Spleen (tissue), 13 donors: ENCODE measurements at places on chromosomes 16 and 17. TPM values are rescaled to one million over a fixed set of nuclear protein-coding genes. Genes with fewer than 3 reads are reported as not detected.

PLA2G10 gene
- total RNA-seq, result not detected

RPH3AL gene
- total RNA-seq, result 58.6 TPM

CMTM1 gene
- total RNA-seq, result 15.8 TPM

SP6 gene
- 3.0 TPM for total RNA-seq

- H3K4me3 ChIP-seq, result no peak overlapping the region
- H3K27ac ChIP-seq, result no peak overlapping the region
- no peak for DNase-seq
- no peaks in the 10 kb centered on the region for H3K27me3 ChIP-seq
- peaks cover 4% of the 10 kb centered on the region for H3K36me3 ChIP-seq
- H3K4me1 ChIP-seq, result peaks cover 3% of the 10 kb centered on the region
These were observed 8.3 kb downstream of the ADPRM start for GRCh38 chr17:10705727-10706126.

DNA sequence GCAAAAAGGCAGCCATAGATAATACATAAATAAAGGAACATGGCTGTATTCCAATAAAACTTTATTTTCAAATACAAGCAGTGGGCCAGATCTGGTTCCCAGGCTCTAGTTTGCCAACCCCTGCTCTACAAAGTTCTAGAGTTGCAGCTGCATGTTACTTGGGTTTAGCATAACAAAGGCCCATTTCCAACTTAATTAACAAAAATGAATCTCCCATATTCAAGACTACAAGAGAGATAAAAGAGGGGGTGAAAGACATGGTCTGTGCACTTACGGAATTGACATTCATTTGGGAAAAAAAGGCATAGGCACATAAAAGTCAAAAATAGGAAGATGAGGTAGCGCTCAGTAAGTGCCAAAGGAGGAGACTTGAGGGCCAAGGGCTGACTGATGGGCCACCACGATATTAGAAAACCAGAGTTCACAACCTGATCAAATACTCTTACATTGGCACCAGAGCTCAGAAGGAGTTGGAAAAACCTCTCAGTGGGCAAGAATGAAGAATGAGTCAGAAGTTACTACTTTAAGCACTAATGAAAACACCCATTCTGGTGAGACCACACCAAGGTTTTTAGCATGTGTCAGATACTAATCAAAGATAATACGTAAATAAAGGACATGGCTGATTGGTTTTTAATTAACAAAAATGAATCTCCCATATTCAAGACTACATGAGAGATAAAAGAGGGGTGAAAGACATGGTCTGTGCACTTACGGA, 164.0 kb downstream of the VPS53 start:
- H3K27ac ChIP-seq, result no peak overlapping the region
- no peaks in the 10 kb centered on the region for H3K27me3 ChIP-seq
- DNase-seq, result no peak
- H3K36me3 ChIP-seq, result no peaks in the 10 kb centered on the region
- H3K4me1 ChIP-seq, result no peaks in the 10 kb centered on the region
- H3K4me3 ChIP-seq, result no peak overlapping the region

- no peak for DNase-seq
- no peaks in the 10 kb centered on the region for H3K27me3 ChIP-seq
- H3K36me3 ChIP-seq, result no peaks in the 10 kb centered on the region
- H3K4me1 ChIP-seq, result peaks cover 14% of the 10 kb centered on the region
These were observed 18.5 kb upstream of the CCL23 start for GRCh38 chr17:36036235-36036634.

GRCh38 chr16:62657116-62657515, 620.9 kb upstream of the CDH8 start:
- H3K27me3 ChIP-seq, result no peaks in the 10 kb centered on the region
- H3K36me3 ChIP-seq, result no peaks in the 10 kb centered on the region
- H3K4me3 ChIP-seq, result no peak overlapping the region
- DNase-seq, result no peak
- no peak overlapping the region for H3K27ac ChIP-seq
- no peaks in the 10 kb centered on the region for H3K4me1 ChIP-seq

DNA sequence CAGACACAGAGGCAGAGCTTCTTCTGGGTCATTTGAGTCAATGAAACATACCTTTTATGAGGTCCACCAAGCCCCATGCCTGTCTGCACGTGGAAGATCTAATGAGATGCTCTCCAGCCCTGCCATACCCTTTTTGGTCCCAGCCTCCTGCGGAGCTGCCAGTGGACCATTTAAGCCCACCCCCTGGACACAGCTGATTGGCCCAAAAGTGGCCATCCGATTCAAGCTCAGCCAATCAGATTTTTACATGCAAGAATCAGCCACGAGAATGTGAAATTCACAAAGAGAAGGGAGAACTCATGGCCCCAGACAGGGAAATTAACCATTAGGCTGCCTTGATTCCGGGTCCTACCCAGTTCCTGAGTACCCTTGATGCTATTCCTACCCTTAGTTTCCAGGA, 231.0 kb upstream of the EEF2KMT start:
- no peaks in the 10 kb centered on the region for H3K27me3 ChIP-seq
- no peak for DNase-seq
- no peaks in the 10 kb centered on the region for H3K4me1 ChIP-seq
- no peaks in the 10 kb centered on the region for H3K36me3 ChIP-seq

- H3K4me1 ChIP-seq, result peaks cover 32% of the 10 kb centered on the region
- H3K36me3 ChIP-seq, result no peaks in the 10 kb centered on the region
- DNase-seq, result no peak
- no peaks in the 10 kb centered on the region for H3K27me3 ChIP-seq
- H3K4me3 ChIP-seq, result no peak overlapping the region
These were observed 2.1 kb downstream of the ESRP2 start for GRCh38 chr16:68233835-68234187.

GRCh38 chr16:35174016-35174415, 1714.6 kb downstream of the TP53TG3F start:
- H3K4me3 ChIP-seq, result no peak overlapping the region
- no peaks in the 10 kb centered on the region for H3K27me3 ChIP-seq
- H3K4me1 ChIP-seq, result no peaks in the 10 kb centered on the region
- no peak overlapping the region for H3K27ac ChIP-seq
- H3K36me3 ChIP-seq, result no peaks in the 10 kb centered on the region

GRCh38 chr16:1708768-1709180, 2.8 kb downstream of the MAPK8IP3 start:
- H3K36me3 ChIP-seq, result peaks cover 21% of the 10 kb centered on the region
- H3K4me1 ChIP-seq, result peaks cover 26% of the 10 kb centered on the region
- DNase-seq, result peak; percentile 72
- no peaks in the 10 kb centered on the region for H3K27me3 ChIP-seq

GRCh38 chr17:43803758-43804157, 23.5 kb downstream of the CFAP97D1 start:
- H3K4me3 ChIP-seq, result no peak overlapping the region
- no peaks in the 10 kb centered on the region for H3K4me1 ChIP-seq
- no peaks in the 10 kb centered on the region for H3K36me3 ChIP-seq

- peaks cover 37% of the 10 kb centered on the region for H3K4me1 ChIP-seq
- no peak overlapping the region for H3K27ac ChIP-seq
- H3K36me3 ChIP-seq, result no peaks in the 10 kb centered on the region
- DNase-seq, result peak; percentile 82
- no peak overlapping the region for H3K4me3 ChIP-seq
These were observed 10.4 kb upstream of the CHMP6 start for GRCh38 chr17:80981062-80981902.

- no peak for DNase-seq
- H3K36me3 ChIP-seq, result peaks cover 29% of the 10 kb centered on the region
- no peaks in the 10 kb centered on the region for H3K27me3 ChIP-seq
These were observed 755 bp upstream of the TUFM start for GRCh38 chr16:28846933-28847273.

DNA sequence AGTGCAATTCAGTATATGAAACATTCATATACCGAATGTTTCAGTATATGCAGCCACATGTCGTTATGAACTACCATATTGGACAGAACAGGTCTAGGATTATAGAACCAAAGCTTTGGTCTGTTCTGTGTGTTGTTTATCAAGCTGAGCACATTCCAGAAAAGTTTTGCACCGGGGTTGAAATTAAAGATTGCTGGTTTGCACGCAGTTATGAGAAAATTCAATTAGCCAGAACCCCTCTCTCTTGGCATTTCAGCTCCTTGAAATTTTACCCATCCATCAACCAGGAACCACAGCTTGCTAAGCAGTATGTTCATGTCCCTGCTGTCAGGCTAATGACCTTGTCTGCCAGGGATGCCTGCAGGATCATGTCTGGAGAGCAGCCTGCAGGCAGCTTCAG, 9.5 kb downstream of the KRT32 start:
- H3K36me3 ChIP-seq, result no peaks in the 10 kb centered on the region
- no peak for DNase-seq
- no peaks in the 10 kb centered on the region for H3K4me1 ChIP-seq
- H3K27ac ChIP-seq, result no peak overlapping the region
- H3K27me3 ChIP-seq, result no peaks in the 10 kb centered on the region

- H3K4me1 ChIP-seq, result peaks cover 55% of the 10 kb centered on the region
- H3K36me3 ChIP-seq, result peaks cover 11% of the 10 kb centered on the region
- peak; percentile 48 for DNase-seq
- peak overlapping the region; percentile 65 for H3K27ac ChIP-seq
- H3K27me3 ChIP-seq, result no peaks in the 10 kb centered on the region
These were observed 61.0 kb upstream of the LGALS9 start for GRCh38 chr17:27569884-27570577.

DNA sequence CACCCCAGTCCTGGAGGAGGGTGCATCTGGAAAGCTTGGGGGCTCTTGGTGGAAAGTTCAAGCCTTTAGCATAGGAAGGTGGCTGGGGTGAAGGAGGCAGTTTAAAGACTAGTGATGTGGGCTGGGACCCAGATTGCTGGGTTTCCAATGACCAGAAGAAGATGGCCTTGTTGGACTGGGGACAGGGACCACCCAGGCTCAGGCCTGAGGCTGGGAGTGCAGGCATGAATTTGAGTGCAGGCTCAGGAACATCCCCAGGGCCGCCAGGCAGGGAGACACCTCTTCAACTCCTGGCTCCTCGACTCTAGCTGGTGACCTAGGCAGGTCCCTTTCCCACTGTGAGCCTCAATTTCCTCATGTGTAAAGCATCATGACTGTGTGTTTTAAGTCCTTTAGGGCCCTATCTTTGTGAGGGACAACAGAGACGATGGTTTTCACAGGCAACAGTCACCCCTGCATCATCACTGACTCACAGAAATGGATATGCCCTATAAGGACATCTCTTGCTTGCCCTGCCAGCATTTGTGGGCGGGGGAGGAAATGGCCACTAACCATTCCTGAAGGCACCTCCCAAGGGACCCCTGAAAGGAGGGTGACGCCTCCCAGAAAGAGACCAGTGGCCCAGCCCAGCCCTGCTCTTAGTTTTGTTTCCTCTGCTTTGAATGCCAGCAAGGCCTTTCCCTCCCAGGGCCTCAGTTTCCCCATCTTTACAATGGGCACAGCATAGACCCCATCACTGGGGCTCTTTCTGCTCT, 11.1 kb downstream of the NLRC5 start:
- peak; percentile 82 for DNase-seq
- peaks cover 76% of the 10 kb centered on the region for H3K4me1 ChIP-seq
- no peaks in the 10 kb centered on the region for H3K27me3 ChIP-seq
- H3K4me3 ChIP-seq, result no peak overlapping the region
- H3K36me3 ChIP-seq, result peaks cover 20% of the 10 kb centered on the region
- H3K27ac ChIP-seq, result peak overlapping the region; percentile 83
